ENCODE measurements at places on chromosomes 2 and 18.
A peak's percentile ranks its signal among the peaks of the same experiment; 100 is the strongest.

DNA sequence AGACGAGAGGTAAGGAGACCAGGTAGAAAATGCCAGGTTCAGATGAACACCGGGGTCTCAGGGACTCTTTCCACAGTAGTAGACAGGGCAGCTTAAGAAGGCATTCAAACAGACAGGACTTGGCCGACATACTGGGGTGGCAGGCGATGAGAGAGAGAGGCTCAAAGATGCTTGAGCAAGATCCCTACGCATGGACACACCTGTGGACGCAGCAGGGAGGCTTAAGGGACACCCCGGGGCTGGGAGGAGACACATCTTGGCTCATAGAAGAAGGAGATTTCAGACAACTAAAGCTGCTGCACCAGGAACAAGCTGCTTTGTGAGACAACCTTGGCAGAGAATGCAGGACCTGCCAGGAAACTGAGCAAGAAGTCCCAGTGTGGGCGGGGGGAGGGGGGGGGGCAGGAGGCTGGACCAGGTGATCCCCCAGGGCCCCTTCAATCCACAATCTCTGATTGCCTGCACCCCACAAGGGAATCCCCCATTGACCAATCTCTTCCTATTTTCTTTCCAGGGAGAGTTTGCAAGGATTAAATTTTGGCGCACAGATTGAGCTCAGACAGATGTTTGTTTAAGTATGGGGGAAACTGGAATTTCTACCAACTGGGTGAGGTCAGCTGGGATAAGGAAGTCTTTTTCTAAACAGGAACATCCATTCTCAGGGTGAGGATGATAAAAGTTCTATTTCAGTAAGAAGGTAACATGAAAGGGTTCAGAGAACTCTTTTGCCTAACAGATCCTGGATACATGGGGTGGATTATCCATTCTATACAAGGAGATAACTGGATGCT lies 400.7 kb downstream of the NBAS start:
- no peak for DNase-seq

GRCh38 chr18:45290364-45290763 lies 324.9 kb upstream of the SLC14A2 start:
- no peak for DNase-seq

- no peak for DNase-seq
These were observed 125.3 kb upstream of the GPC1 start for GRCh38 chr2:240310201-240310600.

DNA sequence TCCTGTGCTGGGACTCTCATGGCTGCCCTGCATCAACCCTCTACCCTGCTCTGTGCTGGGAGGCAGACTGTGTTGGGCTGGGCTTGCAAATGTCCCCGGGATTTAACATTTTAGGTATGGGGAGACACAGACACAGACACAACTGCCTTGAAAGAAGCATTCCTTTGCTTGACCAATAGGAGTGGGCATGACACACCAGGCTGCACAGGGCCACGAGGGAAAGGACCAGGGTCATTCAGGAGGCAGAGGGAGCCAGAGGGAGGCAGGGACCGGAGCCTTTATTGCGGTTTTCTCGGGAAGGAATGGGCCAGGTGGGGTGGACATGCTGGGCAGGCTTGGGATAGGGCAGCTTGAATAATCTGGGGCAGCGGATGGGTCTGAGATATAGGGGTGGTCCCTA lies 238.7 kb upstream of the COPS8 start:
- DNase-seq = no peak

- DNase-seq = no peak
These were observed 787.2 kb downstream of the PLCL1 start for GRCh38 chr2:198591586-198591985.

- DNase-seq = peak; percentile 65
These were observed 55.5 kb downstream of the DPP4 start for GRCh38 chr2:162018530-162018929.

- DNase-seq = no peak
These were observed 97.6 kb upstream of the SEC11C start for GRCh38 chr18:59041819-59042815.

- DNase-seq = peak; percentile 11
These were observed 2.2 kb downstream of the RBM45 start for GRCh38 chr2:178114462-178114861.

DNA sequence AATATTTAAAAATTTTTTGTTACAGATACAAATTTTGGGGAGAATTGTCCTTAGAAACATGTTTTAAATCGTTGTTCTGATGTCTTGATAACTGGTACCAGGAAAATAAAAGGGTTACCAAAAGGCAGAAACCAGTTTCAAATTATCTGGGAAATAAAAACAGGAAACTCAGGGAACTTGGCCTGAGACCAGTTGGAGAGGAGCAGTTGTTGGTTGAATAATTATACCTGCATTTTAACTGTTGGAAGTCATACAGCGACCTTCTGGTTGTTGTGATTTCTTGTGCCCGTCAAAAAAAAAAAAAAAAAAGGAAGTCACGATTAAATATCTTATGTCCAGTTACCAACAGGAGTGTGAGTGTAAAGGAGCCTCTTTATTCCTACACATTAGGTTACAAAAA lies 51.8 kb downstream of the CRIM1 start:
- DNase-seq = no peak

- DNase-seq = no peak
These were observed 25.9 kb downstream of the RAMP1 start for GRCh38 chr2:237885111-237885930.

DNA sequence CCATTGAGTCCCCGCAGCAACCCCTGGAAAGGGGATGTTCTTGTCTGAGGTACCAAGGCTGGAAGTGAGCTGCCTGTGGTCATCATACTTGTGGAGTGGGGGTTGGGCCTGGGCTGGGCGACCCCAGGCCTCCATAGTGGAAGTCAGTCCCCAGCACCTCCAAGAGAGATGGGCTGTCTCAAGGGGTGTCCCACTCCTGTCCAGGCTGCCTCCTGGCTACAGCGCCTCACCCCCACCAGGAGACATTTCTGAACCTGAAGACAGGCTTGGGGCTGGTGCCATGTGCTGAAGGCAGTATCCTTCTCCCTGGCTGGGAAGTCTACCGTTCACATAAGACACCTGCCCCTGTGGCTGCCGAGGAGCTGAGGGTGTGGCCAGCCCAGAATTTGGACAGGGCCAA lies 28.9 kb downstream of the INHBB start:
- DNase-seq = no peak

DNA sequence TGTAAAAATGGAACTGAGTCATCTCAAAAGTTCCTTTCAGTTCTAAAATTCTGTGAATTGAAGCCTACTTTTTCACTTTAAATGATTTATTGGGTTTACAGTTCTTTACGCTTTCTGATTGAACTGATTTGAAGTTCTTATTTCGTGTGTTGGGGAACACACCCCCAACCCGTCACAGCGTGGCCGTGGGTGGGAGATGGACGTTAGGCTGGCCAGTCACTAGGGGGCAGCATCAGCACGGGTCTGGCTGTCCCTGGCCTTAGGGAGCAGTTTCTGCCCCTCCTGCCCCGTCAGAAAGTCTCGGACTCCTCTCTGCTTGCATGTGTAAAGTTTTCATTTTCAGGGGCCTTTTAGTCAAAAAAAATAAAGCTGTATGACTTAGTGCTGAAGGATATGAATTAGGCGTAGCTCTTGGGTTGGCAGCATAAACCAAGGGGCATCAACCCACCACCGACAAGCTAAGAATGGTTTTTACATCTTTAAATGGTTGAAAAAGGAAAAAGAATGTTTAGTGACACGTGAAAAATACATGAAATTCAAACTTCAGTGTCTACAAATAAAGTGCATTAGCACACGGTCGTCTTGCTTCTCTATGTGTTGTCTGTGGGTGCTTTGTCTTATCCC lies 63.4 kb downstream of the ZCCHC2 start:
- DNase-seq = peak; percentile 93

DNA sequence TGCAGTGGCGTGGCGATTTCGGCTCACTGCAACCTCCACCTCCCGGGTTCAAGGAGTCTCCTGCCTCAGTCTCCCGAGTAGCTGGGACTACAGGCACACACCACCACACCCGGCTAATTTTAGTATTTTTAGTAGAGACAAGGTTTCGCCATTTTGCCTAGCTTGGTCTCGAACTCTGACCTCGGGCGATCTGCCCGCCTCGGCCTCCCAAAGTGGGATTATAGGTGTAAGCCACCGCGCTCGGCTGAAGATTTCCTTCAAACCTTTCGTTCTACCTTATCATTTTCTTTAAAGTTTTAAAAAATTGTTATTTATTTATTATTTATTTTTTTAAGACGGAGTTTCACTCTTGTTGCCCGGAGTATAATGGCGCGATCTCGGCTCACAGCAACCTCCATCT lies 979 bp upstream of the WDR43 start:
- DNase-seq = no peak

DNA sequence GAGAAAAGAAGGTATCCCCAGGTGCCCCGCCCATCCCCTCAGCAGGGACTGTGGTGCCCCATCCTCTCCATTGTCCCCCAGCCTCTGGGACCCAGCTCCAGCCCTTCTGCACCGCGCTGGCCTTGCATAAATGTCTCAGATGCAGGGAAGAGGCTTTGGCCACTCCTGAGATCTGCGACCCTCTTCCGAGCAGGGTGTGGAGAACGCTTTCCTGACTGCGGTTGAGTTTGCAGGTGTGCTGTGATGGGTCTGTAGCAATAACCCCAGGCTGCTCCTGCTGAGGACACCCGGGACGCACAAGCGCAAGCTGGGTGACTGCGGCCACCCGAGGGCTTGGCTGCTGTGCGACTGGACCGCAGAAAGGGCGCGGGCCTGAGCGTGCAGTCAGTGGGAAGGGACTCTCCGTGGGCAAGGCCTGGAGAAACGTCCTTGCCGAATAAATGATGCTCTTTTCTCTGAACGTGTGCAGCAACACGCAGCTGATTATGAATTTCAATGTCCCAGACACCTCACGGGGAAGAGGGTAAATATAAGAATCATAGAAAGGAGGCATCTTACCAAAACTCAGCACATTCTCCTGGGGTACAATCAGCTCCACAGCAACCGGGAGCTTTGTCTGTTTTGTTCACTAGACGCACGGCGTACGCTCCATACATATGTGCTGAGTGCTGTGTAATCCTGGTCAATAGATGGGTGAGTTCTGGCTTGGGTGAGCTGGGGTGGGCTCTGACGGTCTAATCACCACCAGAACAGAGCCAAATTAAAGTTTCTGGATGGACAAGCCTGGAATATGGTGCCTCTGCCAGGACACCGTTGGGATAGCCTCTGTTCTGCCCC lies 67.5 kb upstream of the ZNF516 start:
- no peak for DNase-seq

DNA sequence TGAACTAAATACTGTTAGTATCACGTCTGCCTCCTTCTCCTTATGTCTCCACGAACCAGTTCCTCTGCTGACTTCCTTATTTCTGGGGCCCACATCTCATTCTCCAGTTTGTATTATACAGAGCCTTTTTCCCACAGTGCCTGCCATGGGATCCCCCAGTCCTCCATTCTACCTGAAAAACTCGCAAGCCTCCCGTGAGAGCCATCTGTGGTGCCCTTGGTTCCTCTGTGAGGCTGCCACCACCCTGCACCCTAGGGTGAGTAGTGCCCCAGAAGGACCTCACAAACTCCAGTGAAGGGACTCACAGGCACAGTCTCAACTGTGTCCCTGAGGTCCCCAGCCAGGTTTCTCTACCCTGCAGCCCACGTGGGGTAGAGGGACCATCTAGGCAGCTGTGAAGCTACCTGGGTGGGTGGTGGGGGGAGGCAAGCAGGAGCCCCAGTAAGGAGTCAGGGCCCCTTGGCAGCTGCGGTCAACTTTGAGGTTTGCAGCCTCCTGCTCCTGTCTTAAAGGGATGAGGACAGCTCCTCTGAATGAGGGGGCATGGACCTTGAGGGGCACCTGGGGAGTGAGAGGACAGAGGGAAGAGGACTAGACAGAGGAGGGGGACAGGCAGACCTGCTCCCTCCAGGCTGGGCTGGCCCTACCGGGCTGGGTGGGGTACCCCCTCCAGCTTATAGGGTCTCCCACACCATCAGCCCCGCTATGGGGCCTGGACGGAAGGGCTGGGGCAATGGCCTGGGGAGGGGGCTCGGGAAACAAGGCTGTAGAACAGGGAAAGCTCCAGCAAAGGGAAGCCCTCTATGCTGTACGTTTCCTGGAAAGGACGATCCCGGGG lies 1.0 kb downstream of the PSTPIP2 start:
- DNase-seq = no peak

DNA sequence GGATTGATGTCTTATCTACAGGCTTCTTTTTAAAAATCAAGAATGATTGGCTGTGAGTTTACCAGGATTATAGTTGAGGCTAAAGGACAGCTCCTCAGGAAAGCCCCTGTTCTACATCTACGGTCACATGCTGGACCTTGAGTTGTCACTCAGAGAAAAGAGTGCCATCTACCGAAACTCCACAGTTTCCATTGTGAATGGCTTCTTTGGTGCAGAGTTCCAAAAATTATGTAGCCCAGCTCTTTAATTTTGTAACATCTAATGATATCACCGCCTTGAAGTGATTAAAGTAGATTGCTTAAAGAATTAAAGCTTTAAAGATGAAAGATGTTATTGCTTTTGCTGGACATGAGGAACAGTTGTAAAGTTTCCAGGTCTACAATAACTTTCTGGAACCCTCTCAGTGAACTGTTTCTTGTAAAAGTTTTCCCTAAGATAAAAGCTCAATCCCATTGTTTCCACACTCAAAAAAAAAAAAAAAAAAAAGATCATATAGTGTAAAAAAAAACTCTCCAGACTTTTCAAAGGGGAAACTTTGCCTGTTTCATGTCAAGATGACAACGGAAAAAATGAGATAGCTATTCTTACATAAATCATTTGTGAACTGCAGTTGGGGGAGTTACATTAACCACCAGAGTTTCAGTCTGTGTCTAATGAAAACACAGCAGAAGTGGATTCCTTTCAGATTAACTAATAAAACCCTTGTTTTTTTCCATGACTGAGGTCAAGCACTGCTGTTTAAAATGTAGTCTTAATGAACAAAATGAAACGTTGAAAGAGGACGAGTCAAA lies 4.3 kb downstream of the COL3A1 start:
- DNase-seq = peak; percentile 78

- DNase-seq = no peak
These were observed 29.7 kb downstream of the DNMT3A start for GRCh38 chr2:25311865-25312575.

DNA sequence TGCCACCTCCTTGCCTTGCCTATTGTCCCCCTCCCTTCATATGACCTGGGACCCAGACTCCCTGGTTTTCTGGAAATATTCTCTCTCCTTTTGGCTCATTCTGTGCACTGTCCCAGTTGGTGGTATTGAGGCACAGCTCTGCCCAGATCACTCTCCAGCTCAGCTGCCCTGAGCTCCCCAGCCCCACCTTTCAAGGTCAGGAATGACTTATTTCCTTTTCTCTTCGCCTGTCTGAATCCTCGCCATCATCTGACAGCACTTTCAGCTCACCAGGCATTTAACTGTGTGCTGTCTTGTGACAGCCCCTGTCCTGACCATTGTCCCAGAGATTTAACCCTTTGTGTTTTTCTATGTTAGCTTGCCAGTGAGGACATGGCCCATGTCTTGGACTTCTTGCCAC lies 133.0 kb downstream of the MSH2 start:
- DNase-seq = no peak

DNA sequence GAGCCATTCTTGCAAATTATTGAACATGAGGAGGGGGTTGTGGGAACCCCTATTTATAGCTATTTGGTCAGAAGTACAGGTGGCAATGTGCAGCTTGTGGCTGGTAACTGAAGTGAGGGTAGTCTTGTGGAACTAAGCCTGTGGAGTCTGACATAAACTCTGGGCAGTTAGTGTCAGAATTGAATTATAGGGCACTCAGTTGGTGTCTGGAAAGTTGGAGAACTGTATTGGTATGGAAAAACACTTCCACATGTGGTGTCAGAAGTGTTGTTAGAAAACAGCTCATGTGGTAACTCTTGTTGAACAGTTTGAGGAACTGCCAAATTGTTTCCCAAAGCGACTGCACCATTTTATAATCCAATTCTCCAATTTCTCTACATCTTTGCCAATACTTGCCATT lies 7.5 kb downstream of the RALBP1 start:
- no peak for DNase-seq

GRCh38 chr18:22204996-22205395 lies 35.6 kb downstream of the GATA6 start:
- no peak for DNase-seq

GRCh38 chr18:2907550-2908135 lies 60.8 kb downstream of the EMILIN2 start:
- DNase-seq = peak; percentile 40

Measured in activated CD4-positive, alpha-beta T cell treated with anti-CD3 and anti-CD28 coated beads, Interleukin-10, Interleukin-2, amounts not matched to agents 100 ng/mL and 50 ng/mL, durations not matched to agents 16 hours and 8 hours (primary cell).